Ammon's horn (tissue), 1 donor: ENCODE measurements at places on chromosomes 4 and X.

GRCh38 chr4:41638866-41639265, 100.9 kb downstream of the LIMCH1 start:
- DNase-seq = no peak

DNA sequence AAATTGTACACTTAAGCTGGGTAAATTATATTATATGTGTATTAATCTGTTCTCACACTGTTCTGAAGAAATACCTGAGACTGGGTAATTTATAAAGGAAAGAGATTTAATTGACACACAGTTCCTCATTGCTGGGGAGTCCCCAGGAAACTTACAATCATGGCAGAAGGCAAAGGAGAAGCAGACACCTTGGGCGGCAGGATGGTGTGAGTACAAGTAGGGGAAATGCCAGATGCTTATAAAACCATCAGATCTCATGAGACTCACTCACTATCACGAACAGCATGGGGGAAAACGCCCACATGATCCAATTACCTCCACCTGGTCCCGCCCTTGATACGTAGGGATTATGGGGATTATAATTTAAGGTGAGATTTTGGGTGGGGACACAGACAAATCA, 34.9 kb downstream of the PDE5A start:
- DNase-seq = no peak

GRCh38 chr4:19005211-19005610, 983.7 kb upstream of the LCORL start:
- DNase-seq = no peak

DNA sequence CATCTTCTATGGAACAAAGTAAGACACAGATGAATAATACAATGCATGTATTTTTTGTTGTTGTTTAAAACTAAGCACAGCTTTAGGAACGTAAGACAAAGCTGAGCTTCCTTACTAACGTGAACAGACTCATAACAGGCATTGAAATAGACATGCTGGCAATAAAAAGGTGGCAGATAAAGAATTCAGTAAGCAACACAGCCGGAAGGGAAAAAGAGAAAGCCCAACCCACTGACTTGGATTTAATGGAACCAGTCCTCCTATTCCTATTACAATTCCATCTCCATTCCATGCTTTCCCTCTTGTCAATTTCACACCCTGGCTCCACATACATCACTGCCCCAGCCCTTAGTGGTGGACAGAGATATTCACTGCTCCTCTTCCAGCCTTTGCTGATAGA, 182.1 kb downstream of the NSUN7 start:
- no peak for DNase-seq

DNA sequence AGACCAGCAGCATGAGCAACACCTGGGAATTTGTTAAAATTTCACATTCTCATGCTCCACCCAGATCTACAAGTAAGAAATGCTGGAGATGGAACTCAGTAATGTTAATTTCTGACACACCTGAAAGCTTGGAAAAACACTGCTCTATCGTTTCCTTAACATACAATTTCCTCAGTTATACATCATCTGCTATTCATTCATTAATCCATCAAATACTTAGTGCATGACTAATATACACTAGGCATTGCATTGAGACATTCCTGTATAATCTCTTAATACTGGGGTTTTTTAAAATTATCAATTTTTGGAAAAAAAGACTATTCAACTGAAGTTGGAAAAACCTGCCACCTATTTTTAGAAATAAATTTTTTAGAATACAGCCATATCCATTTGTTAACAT, 106.1 kb downstream of the CHM start:
- DNase-seq = no peak

GRCh38 chr4:548976-549375, 27.1 kb downstream of the TMEM271 start:
- DNase-seq = no peak

- DNase-seq = no peak
These were observed 483.5 kb downstream of the ARAP2 start for GRCh38 chr4:35760807-35761206.

GRCh38 chrX:18941896-18942295, 42.0 kb downstream of the PHKA2 start:
- DNase-seq = no peak

DNA sequence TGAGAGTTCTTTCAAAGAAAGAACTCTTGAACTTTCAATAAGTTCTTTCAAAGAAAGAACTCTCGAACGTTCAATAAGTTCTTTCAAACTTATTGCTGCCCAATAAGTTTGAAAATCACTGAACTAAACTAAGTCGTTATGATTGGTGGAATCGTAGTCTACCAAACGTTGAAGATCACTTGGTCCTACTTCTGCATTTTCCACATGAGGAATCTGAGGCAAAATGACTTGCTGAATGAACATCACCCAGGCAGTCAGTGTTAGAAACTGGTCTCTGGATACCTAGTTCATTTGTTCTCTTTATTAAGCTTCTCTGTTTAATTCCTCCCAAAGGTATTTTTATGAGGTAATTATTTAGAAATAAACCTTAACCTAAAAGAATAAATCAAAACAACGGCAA, 7.1 kb upstream of the CNOT6L start:
- DNase-seq = no peak

DNA sequence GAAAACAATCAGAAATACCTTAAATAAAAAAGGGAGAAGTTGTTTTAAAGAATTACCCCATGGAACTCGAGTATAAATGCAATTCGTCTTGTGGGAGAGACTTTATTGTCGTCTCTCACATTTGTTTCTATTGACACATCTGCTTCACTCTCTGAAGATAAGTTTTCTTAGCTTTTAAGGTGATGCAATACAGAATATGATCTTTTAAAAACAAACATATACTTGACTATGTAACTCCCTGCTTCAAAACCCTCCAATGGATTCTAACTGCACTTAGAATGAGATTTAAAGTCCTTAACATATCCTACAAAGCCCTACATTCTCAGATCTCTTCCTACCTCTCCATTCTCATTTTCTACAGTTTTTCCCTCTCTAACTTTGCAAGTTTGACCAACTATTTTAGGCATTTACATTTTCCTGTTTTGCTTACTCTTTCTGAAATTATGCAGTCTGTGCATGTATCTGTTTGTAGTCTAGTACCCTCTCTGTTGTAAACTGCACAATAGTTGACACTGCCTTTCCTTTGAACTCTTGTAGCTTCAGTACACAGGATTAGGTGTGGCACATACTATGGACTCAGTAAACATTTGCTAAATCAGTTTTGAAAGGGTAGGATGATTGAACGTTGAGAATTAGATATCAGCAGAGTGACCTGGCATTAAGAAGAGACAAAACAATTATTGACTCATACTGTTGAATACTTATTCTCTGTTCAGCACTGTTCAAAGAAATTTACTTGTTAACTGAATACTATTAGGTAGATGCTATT, 59.8 kb downstream of the AGTR2 start:
- no peak for DNase-seq

DNA sequence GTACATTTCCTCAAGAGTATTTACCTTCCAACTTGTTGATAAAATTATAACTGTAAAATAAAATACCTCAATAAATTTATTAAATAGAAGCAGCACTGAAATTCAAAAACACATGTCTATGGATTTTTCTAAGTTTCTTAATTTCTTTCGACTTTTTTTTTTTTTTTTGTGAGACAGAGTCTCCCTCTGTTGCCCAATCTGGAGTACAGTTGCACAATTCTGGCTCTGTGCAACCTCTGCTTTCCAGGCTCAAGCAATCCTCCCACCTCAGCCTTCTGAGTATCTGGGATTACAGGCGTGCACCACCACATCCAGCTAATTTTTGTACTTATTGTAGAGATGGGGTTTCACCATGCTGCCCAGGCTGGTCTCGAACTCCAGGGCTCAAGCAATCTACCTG, 79.8 kb downstream of the IQCM start:
- DNase-seq = no peak

GRCh38 chr4:39525822-39526690, 1.2 kb downstream of the UGDH start:
- peak; percentile 15 for DNase-seq

GRCh38 chr4:55018978-55019377, 106.4 kb downstream of the KDR start:
- no peak for DNase-seq

DNA sequence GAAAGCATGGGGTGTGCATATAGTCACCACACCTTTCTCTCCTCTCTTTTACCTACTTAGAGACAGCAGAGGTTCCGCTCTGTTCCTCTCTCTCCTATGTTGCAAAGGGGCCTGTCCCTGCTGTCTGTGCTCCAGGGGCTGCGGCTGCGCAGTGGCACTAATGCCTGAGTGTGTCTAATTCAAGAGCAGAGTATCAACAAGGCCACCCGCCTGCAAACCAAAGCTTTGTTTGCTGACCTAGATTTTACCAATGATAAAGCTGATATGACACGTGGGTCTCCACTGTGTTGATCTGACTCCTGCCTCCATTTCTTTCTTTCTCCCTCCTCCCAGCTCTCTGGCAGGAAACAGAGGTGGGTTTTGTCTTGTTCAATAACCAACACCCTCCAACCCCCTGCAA, 74.9 kb downstream of the NSG1 start:
- DNase-seq = no peak

DNA sequence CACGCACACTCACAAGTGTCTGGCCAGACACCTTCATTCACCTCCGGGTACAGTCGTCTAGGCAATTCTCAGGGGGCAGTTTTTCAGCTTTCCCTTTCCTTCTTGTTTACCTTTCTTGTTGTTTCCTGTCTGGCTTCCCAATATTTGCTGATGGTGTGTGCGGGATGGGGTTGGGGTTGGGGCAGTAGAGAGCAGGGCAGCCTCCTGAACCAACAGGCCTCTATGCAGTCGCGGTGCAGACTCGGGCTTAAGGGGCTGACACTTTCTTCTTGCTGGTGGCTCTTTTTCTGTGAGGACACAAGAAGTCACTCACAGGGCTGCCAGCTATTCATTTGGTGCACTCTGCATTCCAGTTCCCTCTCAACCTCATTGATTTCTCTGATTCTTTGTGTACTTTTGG, 56.4 kb downstream of the NBDY start:
- no peak for DNase-seq

- DNase-seq = peak; percentile 35
These were observed 14.6 kb downstream of the RAB9B start for GRCh38 chrX:103817502-103817901.

DNA sequence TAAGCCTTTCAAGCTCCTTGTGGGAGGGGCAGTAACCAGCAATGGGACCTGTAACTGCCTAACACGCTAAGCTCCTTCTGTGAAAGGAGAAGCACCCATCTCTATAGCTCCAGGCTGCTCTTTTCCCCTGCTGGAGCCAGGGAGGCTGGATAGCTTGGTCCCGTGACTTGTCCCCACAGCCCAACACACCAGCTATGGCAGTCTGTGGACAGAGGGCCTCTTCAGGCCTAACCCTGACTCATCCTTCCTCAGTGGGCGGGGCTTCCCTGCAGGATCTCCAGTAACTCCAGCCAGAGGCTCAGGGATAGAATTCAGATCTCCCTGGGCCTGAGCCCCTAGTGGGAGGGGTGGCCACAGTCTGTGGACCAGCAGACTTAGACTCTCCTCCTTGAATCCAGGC, 1290.1 kb downstream of the PCDH7 start:
- no peak for DNase-seq

- no peak for DNase-seq
These were observed 26.7 kb upstream of the ARSD start for GRCh38 chrX:2955838-2956237.

DNA sequence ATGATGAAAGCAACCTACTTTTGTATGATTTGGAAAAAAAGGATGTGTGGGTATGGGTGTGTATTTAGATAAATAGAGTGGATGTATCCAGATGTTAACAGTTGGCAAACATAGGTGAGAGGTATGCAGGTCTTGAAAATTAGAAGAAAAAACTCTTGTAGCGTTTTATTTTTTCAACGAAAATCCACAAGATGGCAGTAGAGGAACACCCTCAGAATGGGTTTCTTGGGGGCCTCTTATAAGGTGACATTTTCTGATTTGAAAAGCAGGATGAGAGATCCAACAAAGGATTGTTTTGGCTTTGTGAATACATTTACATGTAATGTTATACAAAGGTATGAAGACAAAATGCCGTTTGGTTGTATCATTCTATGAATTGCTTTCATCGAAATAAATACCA, 68.3 kb downstream of the FMR1NB start:
- peak; percentile 3 for DNase-seq

DNA sequence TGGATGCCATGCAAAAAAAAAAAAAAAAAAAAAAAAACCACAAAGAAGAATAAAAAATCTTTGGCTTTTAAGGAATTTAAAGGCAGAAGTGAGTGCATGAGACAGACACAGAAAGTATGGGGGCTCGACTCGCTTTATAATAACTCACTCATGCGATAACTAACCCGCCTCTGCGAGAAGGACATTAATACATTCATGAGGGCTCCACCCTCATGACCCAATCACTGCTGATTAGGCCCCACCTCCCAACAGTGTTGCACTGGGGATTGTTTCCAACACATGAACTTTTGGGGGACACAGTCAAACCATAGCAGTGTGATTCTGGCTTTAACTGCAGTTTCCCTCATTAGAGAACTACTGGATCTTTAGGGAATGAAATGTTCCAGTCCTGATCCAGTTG, 78.1 kb downstream of the QDPR start:
- DNase-seq = no peak

DNA sequence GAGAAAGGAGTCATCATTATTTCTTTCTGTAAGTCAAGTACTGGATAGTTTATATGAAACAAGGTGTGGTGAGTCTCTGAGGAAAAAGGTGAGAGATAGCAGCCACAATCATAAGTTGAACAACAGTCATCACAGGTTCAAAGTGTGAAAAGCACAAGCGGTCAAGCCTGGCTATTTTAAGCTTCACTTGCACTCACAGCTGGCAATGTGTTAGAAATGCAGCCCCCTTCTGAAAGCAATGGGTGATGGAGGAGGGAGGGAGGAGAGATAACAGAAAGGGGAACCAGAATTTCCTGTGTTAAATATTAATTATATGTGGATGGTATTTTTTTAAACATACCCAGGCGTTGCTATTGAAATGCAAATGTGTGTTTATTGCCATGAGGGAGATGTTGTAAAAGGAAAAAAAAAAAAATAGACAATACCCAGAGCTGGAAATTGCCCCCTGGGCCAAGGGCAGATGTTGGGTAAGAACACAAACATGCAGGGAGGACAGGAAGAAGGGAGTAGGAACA, 26.9 kb upstream of the BMP3 start:
- no peak for DNase-seq

GRCh38 chr4:131098976-131099375, 2003.0 kb downstream of the C4orf33 start:
- no peak for DNase-seq

DNA sequence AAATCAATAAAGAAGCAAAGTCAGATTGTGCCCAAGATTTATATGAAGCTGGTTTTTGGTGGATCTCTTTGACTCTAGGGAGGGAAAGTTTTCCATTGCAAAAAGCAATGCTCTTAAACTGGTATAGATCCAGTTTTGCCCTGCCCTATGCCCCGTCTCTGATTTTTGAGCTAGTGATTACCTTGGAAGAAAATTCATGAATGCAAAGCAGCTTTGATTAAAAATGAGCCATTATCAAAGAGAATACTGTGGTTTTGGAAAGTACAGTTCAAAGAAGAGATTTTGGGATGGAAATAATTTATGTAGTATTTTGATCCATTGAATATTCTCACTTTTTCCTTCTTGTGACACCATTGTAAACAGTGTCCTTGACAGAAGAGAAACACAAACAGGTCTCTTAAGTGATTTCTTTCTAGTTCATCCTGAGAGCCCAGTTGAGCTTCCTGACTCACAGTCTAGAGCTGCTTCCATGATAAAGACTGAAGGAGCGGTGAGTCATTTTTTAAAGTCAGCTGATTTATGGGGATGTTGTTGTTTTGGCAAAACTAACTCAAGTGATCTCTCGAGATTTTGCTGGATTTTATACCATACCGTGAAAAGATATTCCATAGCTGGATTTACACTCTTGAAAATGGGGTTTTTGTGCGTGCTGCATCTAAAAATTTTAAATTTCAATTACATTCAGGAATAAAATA, 76.7 kb downstream of the AFF1 start:
- no peak for DNase-seq

- DNase-seq = no peak
These were observed 190.6 kb downstream of the LDB2 start for GRCh38 chr4:16707874-16708273.
